ENCODE measurements at places on chromosomes 13 and 19.
A peak's percentile ranks its signal among the peaks of the same experiment; 100 is the strongest.

GRCh38 chr19:2237051-2237868, 636 bp downstream of the SF3A2 start:
- no peak for DNase-seq

GRCh38 chr19:29806098-29806866, 5.5 kb upstream of the CCNE1 start:
- DNase-seq = no peak

- no peak for DNase-seq
Measured at GRCh38 chr13:74986609-74987008, 495.4 kb downstream of the TBC1D4 start.

GRCh38 chr19:38733493-38734175, 10.6 kb downstream of the CAPN12 start:
- no peak for DNase-seq

- DNase-seq = no peak
Measured at GRCh38 chr19:40461669-40462221, 3.8 kb downstream of the BLVRB start.

GRCh38 chr19:18223860-18224524, 2.2 kb downstream of the PDE4C start:
- no peak for DNase-seq

DNA sequence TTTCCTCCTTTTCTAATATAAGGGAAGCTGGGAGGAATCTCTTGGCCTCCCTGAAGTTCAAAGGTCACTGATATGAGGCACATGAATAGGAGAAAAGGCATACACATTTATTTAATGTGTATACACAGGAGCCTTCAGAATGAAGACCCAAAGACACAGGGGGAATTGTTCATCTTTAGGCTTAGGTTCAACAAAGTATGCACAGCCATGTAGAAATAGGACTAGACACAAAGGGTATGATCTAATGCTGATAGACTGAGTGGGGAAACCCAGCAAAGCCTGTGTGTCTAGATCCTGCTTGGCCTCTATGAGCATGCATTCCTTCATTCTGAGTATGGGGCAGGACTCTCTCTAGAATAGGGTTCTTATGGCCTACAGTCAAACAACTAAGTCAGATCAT, 177.1 kb upstream of the RFC3 start:
- DNase-seq = no peak

GRCh38 chr13:44044547-44045179, 165.0 kb downstream of the LACC1 start:
- DNase-seq = no peak

DNA sequence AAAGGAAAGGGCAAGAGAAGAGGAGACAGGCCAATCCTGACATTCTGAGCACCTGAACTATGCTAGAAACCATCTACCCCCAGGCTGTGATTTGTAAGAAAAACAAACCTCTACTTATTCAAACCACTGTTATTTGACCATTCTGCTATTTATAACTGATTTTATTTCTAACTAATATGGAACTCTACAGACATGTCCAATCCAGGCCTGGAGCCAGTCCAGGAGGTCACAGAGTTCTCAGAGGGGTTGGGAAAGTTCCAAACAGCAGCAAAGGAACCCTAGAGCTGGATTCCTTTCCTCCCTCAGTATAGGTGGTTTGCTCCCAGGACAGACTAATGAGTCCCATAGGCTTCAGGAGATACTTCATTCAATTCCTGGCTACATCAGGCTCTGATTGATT, 24.2 kb downstream of the SIAH3 start:
- no peak for DNase-seq

DNA sequence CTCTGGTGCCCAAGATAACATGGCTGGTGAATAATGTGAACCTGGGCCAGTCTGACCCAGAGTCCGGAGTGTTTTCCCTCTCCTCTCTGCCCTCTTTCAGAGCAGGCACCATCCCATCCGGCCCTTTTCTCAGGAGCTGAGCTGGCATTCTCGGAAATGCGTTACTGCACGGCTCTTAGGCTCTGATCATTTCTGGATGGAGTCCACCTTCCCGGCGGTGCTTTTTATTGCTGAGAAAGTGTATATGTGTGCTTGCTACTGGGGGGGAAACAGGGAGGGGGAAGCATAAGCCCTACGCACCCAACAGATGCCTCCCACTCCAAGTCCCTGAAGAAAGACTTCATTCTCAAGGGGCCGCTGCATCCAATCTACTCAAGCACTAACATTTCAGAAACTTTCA, 6.6 kb downstream of the CACNA1A start:
- no peak for DNase-seq

- no peak for DNase-seq
Measured at GRCh38 chr19:57363688-57364181, 384 bp downstream of the TRAPPC2B start.

DNA sequence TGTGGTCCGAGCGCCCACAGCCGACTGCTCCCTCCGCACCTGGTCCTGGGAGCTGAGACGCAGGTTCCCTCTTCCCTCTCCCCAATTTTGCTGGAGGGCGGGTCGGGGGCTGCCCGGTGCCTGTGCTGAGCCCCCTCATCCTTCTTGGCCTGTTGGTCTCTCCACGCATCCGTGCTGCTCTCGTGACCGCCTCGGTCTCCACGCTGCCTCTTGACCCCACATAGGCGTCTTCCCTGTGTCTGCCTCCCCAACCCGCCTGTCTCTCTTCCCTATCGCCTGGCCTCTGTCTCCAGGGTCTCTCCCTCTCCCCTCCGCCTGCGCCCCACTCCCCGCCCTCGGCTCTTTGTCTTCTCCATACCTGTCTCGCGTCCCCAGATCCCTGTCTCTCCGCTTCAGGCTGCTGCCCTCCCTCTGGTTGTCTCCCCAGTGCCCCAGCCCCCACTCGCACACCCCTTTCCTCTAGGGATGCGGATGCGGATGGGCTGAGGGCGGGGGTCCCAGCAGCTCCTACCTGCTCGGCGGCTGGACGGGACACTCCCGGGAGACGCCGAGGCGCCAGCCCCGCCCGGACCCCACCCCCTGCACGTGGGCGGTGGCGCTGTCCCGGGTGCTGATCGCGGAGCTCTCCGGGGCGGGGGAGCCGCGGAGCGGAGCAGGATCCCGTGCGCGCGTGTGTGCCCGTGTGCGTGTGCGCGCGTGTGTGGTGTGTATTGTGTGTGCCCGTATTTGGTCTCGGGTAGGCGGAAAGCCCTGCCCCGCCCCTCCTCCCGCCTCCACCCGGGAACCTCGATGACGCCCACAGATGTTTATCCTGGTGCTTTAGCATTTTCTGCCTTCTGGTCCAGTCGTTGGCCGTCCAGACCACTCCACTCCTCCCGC, at the start of gene SYT5:
Gene SYT5, minus strand, starts transcription at position 684 of the 879 bp plus-strand sequence. CDS start 1,248 bp downstream, outside the sequence.
- DNase-seq = peak; percentile 52

DNA sequence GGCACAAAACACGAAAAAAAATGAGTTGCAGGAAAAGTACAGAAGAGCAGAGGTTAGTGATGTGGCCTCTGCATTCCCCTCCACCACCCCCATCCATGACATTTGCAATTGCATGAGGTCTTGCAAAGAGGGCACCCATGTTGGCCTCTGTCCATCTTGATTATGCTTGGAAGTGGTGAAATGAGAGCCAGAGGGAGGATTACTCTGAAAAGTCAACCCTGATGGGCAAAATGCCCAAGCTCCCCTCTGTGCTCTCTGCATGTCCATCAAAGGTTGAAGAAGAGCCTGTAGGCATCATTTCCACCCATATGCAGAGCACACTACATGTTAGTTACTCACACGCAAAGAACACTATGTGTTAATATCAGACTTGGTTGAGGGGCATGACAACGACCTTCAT, 71.4 kb downstream of the SLC15A1 start:
- DNase-seq = no peak

- no peak for DNase-seq
Measured at GRCh38 chr19:11995174-11995573, 30.3 kb downstream of the ZNF763 start.

DNA sequence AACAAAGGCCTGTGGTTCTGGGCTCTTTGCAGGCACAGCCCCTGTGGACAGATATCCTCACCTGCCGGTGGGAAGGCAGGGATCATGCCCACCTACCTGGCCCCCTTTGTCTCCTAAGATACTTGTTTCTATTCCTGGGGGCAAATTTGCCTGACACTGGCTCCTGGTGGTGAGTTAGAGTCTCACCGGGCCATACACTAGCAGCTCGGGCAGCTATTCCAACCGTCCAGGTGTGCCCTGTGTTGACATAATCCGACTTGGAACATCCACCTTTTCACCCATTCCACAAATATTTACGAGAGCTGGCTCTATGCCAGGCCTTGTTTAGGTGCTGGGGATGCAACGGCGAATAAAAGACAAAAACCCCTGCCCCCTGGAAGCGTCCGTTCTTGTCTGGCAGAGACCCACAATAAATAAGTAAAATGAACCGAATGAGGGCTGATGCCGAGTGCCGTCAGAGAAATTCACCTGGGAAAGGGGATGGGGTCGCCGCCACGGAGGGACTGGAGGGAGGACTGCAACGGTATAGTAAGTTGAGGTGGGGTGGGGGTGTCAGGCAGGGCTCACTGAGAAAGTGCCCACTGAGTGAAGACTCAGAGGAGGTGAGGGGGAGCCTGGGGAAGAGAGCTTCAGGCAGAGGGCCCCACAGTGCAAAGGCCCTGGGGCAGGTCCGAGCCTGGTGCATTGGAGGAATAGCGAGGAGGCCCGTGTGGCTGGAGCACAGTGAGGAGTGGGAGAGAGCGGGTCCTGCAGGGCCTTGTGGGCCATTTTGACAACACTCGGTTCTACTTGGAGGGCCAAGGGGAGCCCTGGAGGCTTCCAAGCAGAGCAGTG, 43.2 kb upstream of the RANBP3 start:
- no peak for DNase-seq

GRCh38 chr13:36919171-36919832, 736 bp downstream of the SMAD9 start:
- no peak for DNase-seq

GRCh38 chr13:68145852-68146251, 915.7 kb upstream of the PCDH9 start:
- no peak for DNase-seq

GRCh38 chr13:23670793-23671192, 100.6 kb downstream of the TNFRSF19 start:
- DNase-seq = no peak

- DNase-seq = no peak
Measured at GRCh38 chr13:102680842-102681740, 13.8 kb downstream of the METTL21C start.

DNA sequence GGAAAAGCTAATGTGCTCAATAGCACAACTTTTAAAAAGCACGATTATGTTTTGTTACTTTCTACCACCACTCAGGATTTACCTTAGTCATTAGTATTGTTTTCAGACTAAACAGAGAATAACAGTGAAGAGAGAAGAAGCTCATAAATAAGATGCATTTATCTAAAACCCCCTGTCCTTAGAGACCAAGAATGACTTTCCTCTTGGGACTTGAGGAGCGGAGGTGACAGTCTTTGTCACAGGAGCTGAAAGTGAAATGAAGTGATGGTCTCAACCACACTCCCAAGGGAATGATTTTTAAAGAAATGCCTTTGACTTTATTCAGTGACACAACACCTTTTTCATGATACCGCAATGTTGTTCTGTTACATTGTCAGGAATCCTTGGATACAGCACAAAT, 190.6 kb upstream of the NBEA start:
- no peak for DNase-seq

- DNase-seq = no peak
Measured at GRCh38 chr13:48230541-48230940, 2.5 kb upstream of the ITM2B start.

Measured in CD8-positive, alpha-beta memory T cell (primary cell).